ENCODE measurements at places on chromosomes 7 and 10.

GRCh38 chr7:128387216-128388144, 22.3 kb downstream of the IMPDH1 start:
- peak; percentile 55 for DNase-seq

GRCh38 chr10:50501924-50502452, 121.8 kb downstream of the SGMS1 start:
- no peak for DNase-seq

GRCh38 chr10:91955114-91955513, 31.5 kb downstream of the BTAF1 start:
- no peak for DNase-seq

GRCh38 chr10:124991835-124992234, 49.9 kb downstream of the ZRANB1 start:
- DNase-seq = no peak

DNA sequence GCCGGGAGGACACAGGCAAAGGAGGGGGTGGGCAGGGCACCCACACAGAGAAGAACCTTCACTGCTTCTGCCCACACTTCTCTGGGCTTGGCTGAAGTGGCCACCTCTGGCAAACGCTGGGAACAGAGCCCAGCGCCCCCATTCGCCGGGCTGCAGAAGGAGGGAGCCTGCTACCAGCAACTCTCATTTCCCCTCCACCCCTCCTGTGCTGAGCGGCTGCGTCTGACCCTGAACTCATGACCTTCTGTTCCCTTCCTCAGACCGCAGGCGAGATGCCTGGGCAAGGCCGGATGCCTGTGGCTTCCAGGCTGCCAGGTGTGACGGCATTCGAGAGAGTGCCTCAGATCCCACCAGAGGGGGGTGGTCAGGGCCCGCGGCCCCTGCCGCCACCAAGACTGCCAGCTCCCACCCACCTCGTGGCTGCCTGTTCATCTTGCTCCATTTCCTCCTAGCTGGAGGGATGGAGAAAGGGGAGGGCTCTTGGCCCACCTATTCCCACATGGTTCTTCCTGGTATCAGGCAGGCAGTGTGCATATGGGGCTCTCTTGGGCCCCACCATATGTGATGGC, 19.8 kb downstream of the DNAJB12 start:
- DNase-seq = peak; percentile 76

DNA sequence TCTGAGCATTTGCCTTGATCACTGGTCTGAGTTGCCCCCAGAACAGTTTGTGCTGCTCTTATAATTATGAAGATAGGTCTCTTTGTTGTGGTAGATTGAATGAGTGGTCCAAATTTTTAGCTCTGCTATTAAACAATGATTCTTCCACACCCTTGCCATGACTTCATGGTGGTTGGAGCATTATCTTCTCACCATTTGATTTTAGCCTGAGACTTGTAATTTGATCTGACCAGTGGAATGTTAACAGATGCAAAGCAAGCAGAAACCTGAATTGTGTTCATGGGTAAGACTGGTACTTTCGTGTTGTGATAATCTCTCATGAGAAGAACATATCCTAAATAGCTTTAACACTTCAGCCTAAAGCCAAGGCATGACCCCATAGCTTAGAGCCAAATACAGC, 139.1 kb downstream of the TFPI2 start:
- DNase-seq = no peak

GRCh38 chr10:128095753-128096469, 30.3 kb downstream of the MKI67 start:
- DNase-seq = no peak

- DNase-seq = no peak
Observed at GRCh38 chr7:46756996-46757395, 824.9 kb downstream of the TNS3 start.

GRCh38 chr7:105173586-105173985, 159.6 kb downstream of the KMT2E start:
- no peak for DNase-seq

- no peak for DNase-seq
Observed at GRCh38 chr7:84677117-84677732, 482.6 kb upstream of the SEMA3A start.
